ENCODE measurements at places on chromosomes 4 and X.

DNA sequence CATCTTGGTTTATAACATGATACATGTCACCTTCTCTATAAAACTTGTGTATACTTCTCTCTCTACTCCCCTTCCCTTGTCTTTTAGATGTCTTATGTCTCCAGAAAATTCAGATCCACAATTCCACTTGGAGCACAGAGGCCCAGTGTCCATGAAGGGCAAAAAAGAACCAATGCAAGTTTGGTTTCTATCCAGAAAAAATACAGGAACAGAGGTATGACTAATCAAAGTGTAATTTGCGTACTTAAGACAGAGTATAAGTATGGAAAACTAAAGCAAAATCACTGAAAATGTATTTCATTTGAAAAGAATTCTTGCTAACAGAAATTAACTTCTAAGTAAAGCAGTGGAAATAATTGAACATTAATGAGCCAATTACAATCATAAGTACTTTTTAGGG is 46.2 kb downstream of the GUCY1B1 start:
- DNase-seq, result no peak

DNA sequence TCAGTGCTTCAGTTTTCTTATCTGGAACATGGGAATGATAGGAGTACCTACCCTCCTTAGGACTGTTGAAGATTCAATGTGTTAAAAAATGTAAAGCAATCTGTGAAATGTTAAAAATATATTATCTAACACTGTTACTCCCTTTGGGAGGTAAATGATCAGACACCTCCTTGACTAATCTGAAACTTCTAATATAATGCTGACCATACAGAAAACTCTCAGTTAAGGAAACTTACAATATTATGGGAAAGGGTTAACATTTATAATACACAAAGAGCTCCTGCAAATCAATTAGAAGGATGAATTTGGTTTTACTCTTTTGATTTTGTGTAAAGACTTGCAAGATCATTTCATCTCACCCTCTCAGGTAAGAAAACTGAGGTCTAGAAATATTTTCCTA is 1.6 kb upstream of the PFKFB1 start:
- no peak for DNase-seq

DNA sequence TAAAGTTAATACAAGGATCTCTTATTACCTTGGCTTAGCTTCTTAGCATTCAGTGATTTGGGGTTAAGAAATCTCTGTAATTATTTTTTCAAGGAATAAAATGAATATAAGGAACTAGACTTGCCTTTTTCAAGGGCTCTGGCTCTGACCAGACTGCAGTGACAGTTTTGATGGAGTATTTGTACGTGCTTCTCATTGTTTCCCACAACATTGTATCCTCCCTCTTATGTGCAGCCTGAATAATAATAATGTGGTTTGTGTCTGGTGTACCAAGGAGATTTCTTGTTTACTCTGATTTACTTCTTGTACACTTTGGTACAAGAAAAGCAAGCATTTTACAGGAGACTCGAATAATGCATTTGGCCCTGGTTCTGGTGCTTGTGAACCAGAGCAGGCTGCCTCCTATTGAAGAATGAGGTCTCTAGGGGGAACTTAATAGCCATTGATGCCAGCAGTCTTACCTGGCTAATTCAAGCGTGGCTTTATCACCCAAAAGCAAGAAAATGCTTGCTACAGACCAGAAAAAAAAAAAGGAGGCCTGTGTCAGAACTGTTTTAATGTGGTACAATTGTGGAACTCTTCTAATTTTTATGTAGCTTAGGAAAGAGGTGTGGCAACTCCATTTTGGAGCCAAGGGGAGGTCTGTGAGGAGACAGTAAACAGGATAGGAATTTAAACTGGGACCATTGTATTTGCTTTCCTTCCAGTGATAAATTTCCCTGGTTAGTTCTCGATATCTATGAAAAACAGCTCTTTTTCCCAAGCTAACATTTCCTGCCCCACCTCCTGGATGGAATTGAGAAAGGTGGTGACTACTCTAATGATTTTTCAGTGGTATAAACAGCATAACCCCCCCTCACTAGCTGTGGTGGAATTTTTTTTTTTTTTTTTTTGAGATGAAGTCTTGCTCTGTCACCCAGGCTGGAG is 5.6 kb downstream of the OTC start:
- DNase-seq, result no peak

- no peak for DNase-seq
Observed at GRCh38 chr4:11348449-11349088, 80.1 kb downstream of the HS3ST1 start.

DNA sequence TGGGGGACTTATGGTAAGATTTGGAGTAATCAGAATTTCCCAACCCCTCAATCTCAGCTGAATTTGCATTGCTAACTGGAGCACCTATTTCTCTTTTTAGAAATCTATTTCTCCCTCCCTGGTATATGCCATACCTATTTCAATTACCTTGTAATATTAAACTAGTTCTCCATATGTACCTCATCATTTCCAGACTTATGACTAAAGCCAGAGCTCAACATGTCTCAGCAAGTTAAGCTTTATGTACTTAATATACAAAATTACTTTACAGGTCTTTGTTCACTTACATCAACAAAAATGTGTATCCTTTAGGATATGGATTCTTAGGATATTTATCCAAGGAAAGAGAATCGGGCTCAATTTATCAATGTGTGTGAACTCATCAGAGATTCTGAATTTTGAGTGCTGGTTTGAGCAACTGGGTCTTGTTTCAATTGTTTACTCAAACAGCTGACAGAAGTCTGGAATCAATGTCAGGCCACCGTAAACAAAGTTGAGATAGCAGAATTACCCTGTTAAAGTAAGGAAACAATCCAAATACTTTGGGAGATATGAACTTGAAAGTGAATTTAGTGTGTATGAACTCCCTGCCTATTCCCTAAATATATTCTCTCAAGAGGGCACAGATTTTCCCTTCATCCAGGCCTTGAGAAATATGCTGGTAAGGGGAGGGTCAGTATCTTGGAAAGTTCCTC is 199.6 kb downstream of the VEGFC start:
- DNase-seq, result no peak

- no peak for DNase-seq
Observed at GRCh38 chr4:171639540-171639939, 173.7 kb upstream of the GALNTL6 start.

DNA sequence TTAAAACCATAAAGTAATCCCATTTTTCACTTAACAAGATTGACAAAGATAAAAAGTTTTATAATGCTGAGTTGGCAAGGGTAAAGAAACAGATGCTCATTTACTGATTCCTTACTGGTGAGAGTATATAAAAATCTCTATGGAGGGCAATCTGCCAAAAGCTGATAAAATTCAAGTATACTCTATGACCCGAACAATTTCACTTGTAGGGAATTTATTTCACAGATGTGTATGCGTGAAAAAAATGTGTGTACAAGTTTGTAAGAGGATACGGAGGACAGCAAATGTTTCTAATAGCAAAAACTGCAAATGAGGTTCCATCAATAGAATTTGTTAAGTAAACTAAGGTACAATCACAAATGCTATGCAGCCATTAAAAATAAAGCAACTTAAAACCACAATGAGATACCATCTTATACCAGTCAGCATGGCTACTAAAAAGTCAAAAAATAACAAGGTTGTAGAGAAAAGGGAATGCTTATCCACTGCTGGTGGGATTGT is 23.4 kb downstream of the DHX15 start:
- DNase-seq, result no peak

DNA sequence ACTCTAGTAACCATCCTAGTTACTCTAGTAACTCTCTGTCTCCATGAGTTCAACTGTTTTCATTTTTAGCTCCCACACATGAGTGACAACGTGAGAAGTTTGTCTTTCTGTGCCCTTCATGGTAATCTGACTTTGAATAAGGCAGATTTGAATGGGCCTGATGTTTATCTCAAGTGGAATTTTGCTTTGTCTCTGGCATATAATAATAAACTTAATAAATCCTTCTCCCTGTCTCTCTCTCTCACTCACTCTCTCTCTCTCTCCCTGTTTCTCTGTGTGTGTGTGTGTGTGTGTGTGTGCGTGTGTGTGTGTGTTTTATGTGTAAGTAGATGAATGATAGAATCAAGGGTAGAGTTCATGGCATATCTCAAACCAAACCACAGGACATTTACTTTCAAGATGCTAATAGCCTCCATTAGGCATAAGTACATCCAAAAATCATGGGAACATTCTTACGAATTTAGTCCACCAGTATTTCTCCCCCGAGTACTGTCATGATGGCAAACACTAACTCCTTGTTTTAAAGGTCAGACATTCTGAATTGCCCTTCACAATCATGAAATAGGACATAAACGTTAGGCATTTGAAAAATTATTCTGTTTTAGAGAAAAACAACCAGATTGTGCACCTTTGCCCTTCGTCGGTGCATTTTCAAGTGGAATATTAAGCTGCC is 193.1 kb downstream of the SPATA18 start:
- no peak for DNase-seq

DNA sequence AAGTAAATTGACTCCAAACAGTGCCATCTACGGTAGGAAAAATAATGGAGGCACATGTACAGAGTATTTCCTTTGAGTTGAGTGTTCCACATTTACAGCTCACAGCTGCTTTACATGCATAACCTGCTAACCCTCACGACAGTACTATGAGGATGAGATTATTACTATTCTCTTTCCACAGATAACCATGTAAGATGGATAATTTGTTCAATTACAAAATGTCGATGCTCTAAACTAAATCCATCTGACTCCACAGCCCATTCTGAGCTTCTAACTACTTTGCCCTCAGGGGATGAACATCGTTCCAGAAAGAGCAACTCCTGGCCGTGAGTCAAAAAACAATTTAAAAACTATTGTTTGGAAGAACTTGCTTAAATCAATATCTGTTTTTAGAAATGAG is 330.4 kb upstream of the NWD2 start:
- DNase-seq, result no peak

- DNase-seq, result no peak
Observed at GRCh38 chr4:40621229-40621591, 8.5 kb downstream of the RBM47 start.

- no peak for DNase-seq
Observed at GRCh38 chrX:70480660-70481018, 36.0 kb downstream of the DLG3 start.

DNA sequence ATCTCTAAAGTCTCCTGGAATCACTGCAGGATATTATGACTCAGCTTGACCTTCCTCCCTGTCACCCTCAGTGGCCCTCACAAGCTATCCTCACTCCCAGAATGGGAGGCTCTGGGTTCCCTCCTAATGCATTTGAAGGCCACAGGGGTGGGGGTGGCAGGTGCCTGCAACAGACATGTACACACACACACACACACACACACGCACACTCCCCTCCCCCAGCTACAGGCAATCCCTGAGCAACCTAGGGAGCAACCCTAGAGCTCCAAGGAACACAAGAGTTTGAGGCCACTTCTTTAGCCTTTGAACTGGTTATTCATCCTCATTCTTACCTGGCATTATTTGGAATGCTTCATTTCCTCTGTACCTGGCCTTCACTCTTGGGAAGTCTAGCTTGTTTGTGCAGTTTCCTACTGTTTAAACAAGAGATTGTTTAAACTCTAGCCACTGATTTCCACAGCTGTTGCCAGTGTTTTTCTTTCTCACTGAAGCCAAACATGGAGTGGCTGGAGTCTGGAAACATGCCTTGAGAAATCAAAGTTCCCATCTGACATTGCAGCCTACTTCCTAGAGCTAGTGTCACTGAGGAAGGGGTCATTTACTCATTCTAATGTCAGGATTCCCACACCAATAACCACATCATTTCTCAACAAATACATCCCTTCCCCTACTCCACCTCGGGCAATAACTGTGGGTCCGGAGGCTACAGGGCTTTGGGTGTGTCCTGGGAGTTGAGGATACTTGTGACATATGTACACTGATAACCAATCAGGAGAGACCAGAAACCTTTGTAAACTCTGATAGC is 37.7 kb downstream of the MAOA start:
- no peak for DNase-seq

GRCh38 chr4:2832309-2832980 is 11.2 kb upstream of the ADD1 start:
- no peak for DNase-seq
